Bladder microvascular endothelial cell (primary cell): ENCODE measurements at places on chromosomes 1 and 21. TPM values are rescaled to one million over a fixed set of nuclear protein-coding genes. Genes with fewer than 3 reads are reported as not detected.

The CNKSR1 gene
- 0.31 TPM in 1 of 2 replicates, not detected in the other for total RNA-seq

The IGSF9 gene
- total RNA-seq: not detected in 2 replicates

The PGLYRP4 gene
- total RNA-seq: not detected in 2 replicates

The RIPPLY3 gene
- total RNA-seq: not detected in 2 replicates

The EDARADD gene
- total RNA-seq: not detected in 2 replicates

The TFF2 gene
- not detected in 2 replicates for total RNA-seq

The OR2L2 gene
- not detected in 2 replicates for total RNA-seq

The ROR1 gene
- total RNA-seq: 0.16 and 0.57 TPM in 2 replicates

The KCNA3 gene
- not detected in 2 replicates for total RNA-seq

The CCDC190 gene
- total RNA-seq: 0.38 TPM in 1 of 2 replicates, not detected in the other

The COA6 gene
- 10.4 and 20.7 TPM in 2 replicates for total RNA-seq

The KRTAP7-1 gene
- total RNA-seq: not detected in 2 replicates

The LDLRAD1 gene
- total RNA-seq: not detected in 2 replicates

The LRRC38 gene
- 1.4 TPM in 1 of 2 replicates, not detected in the other for total RNA-seq

The PIGR gene
- total RNA-seq: not detected in 2 replicates

The LRRC39 gene
- total RNA-seq: 0.16 and 0.19 TPM in 2 replicates

The C2CD4D gene
- not detected in 2 replicates for total RNA-seq

The NECTIN4 gene
- total RNA-seq: 0.31 and 0.32 TPM in 2 replicates

The CNIH4 gene
- total RNA-seq: 96.8 and 111 TPM in 2 replicates

The SLAMF8 gene
- not detected in 2 replicates for total RNA-seq

The ZNF683 gene
- not detected in 2 replicates for total RNA-seq

The UTS2 gene
- total RNA-seq: not detected in 2 replicates

The LCE1A gene
- total RNA-seq: not detected in 2 replicates

The MANEAL gene
- 0.32 and 1.6 TPM in 2 replicates for total RNA-seq

The DNALI1 gene
- total RNA-seq: 0.65 and 1.2 TPM in 2 replicates

The AIM2 gene
- total RNA-seq: not detected in 2 replicates

The OR2L8 gene
- 0.31 TPM in 1 of 2 replicates, not detected in the other for total RNA-seq

The PTPRU gene
- total RNA-seq: 3.2 and 7.6 TPM in 2 replicates

The AMY1A gene
- total RNA-seq: not detected in 2 replicates

The NBPF20 gene
- total RNA-seq: 1.6 and 4.6 TPM in 2 replicates

The PMF1 gene
- 38.8 and 42.9 TPM in 2 replicates for total RNA-seq

The OPTC gene
- total RNA-seq: not detected in 2 replicates

The CASQ1 gene
- total RNA-seq: not detected in 2 replicates

The CNIH3 gene
- total RNA-seq: 1.8 and 2.6 TPM in 2 replicates
